ENCODE measurements at places on chromosomes 3 and 15.

DNA sequence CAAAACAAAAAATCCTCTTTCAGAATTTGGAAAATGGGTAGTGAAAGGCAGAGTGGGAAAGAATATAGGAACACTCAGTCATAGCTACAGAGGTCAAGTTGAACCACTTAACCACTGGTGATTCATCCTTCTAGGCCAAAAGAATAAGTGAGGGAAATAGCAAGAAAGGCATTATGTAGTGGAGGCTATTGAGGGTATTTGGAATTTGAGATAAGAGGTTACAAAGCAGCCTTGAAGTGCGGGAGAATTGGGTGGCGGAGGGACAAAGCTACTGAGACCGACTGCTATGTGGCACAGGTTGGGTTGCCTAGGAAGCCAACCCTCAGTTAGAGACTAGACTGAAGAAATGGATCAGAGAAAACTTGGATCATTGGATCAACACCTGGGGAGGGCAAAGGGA, 109.5 kb downstream of the SYNPR start:
- no peak for DNase-seq

DNA sequence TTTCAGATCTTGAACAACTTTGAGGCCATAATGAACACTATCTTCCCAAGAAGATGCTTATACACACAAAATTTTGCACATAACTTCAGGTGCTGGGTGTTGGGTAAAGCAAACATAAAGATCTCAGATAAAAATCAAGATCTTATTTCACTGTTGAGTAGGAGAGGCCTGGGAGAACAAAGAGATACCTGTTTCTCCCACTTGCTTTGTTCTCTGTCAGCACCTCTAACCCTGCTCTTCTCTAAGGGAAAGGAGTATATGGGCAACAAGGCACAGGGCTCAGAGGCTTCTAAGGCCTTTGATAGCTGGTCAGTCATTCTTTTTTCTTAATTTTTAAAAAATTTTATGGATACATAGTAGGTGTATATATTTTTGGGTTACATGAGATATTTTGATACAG, 3.6 kb upstream of the GK5 start:
- no peak for DNase-seq

GRCh38 chr15:52717924-52718323, 38.7 kb upstream of the ATOSA start:
- DNase-seq = no peak

GRCh38 chr3:46731795-46732194, 14.1 kb upstream of the PRSS50 start:
- no peak for DNase-seq

DNA sequence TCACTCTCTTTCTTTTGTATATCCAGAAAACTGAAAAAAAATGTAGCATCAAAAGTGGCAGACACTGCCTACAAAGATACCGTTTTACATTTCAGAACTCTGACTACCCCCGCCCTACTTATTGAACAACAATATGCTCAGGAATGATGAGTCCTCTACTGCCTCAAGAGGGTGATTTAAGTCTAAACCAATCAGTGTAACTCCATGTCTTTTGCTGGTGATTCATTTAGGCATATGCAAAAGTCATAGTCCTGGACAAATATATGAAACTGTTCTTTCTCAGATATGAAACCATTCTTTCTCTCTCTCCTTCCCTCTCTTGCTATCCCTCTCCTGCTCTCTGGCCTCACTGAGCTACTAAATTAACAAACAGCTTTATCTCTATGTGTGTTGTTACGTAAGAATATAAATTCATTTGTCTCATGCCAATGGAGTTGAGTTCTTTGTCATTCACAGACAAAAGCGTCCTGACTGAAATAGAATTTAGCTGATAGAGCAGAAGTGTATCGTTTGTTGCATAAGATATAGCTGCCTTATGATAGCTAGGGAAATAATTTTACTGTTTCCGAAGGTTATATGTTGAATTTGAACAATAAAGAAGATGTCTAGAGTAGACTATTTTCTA, 133.7 kb upstream of the OSTN start:
- DNase-seq = peak; percentile 17

- DNase-seq = no peak
Observed at GRCh38 chr3:179961071-179961702, 75.5 kb downstream of the PEX5L start.

GRCh38 chr15:76057332-76058000, 2.3 kb upstream of the TMEM266 start:
- no peak for DNase-seq

- DNase-seq = no peak
Observed at GRCh38 chr3:52248165-52248541, 2.6 kb downstream of the PPM1M start.

GRCh38 chr3:65314269-65314668, 626.5 kb upstream of the ADAMTS9 start:
- DNase-seq = no peak

- no peak for DNase-seq
Observed at GRCh38 chr3:43330981-43331380, 44.6 kb downstream of the SNRK start.

- DNase-seq = no peak
Observed at GRCh38 chr15:72813345-72814004, 29.9 kb upstream of the ADPGK start.

DNA sequence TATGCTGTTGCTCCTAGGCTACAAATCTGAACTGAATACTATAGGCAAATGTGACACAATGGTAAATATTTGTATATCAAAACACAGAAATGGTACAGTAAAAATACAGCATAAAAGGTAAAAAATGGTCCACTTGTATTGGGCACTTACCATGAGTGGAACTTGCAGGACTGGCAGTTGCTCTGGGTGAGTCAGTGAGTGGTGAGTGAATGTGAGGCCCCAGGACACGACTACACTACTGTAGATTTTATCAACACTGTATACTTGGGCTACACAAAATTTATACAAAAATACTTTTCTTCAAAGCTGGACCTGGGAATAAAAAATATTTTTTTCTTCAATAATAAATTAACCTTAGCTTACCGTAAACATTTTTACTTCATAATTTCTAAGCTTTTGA, 41.6 kb upstream of the DUT start:
- no peak for DNase-seq

DNA sequence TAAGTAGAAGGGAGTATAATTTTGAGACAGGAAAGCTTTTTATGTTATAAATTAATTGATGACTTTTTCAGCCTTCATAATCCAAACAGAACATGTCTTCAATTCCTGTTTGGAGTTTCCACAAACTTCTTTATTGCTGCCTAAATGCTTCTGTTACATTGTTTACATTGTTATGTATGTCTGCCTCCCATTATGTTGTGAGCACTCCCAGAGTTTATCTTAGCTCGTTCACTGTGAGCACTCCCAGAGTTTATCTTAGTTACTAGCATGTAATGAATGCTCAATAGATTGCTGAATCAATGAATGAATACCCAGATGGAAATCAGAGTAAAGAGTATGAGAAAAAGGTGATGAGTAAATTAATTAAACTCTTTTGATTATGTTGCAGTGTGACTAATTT, 1178.0 kb downstream of the ROBO1 start:
- DNase-seq = no peak

- no peak for DNase-seq
Observed at GRCh38 chr15:76460871-76461270, 124.3 kb downstream of the ISL2 start.

DNA sequence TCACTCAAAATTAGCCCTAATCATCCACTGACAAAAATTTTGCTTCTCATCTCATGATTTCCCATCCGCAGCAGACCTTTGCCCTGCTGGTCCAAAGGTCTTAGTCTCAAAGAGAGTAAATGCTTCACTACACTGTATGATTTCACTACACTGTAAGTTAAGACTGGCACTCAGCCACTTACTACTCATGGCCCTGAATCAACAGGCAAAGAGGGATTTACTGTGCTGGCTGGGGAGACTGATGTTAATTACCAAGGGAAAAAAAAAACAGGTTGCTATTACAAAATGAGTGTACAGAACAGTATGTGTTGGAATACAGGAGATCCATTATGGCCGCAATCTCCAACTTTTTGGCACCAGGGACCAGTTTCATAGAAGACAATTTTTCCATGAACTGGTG, 214.8 kb downstream of the ZMAT3 start:
- DNase-seq = no peak

DNA sequence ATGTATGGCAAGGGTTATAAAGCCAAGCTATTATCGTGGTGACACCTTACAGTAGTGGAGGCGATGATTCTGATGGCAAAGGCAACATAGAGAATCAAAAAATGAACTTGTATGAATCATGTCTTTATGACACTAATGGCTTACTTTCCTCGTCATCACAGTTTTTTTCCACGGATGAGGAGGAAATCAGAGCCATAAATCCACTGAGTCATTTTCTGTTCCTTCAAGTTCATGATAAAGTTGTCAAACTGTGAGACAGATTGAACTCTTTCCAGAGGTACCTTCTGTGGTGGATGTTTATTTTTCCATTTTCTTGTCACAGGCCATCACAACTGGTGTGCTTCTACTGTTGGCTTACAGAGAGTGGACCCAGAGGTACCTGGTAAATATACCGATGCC, 8.5 kb downstream of the TMEM212 start:
- DNase-seq = no peak

DNA sequence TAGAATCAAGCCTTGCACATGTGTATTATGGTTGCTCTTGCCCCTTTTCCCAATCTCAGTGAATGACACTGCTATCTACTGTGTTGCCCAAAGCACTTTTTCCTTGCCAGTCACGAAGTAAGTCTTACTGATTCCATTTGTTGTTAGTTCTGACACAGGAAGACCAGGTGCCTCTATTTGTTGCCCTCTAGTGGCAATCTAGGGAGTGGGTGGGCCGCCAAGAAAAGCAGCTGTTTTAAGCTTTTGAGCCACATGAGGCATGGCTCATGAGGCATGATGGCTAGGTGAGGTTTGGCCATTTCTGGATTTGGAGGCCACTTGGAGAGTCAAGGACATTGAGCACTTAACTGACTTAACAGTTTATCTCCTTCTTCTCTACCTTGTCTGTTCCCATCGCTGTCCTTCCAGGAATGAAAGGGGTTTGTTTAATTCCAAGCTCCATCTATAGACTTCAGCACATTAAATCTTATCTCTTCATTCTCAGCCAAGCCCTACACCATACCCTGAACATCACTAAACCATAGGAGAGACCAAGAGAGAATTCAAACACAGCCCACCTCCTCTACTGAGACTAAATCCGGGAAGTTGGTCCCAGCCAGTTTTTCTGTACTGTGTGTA, 103.1 kb downstream of the HCN4 start:
- no peak for DNase-seq

DNA sequence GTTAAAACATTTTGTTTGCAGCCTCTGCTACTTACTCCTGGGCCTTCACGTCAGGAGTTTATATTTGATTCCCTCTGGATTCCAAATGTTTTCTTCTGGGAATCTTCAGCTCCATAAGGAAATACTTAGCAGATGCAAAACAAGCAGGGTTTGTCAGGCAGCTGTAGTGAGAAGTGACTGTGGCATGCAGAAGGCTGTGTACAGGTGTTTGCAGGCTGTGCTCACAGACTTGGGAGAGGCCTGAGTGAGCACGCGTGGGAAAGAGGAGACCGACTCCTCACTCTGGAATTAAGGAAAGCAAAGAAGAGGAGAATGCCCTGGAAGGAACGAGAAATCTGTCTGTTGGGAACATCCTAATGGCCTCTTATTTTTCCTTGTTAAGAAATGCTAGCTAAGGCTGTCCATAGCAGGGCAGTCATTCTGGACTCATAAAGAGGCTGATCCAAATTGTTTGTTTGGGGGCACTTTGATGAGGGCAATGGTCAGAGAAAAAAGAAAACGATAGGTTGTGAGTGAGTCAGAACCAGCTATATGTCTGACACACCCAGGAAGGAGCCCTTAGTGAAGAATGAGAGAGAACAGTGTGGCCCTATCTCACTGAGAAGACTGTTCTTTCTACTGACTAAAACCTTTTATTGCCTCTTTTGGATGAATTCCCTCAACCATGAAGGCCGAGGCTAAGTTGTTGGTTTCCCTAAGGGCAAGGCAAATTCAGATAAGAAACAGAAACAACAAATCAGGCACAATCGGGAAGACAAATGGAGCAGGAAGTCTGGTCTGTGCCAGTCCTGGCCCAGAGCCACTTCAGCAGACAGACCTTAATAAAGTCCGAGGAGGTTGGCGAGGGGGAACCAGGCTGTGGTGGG, 82.6 kb downstream of the TGFBR2 start:
- DNase-seq = no peak

All from amniotic stem cell (primary cell).